ENCODE measurements at places on chromosomes 13 and 19.

DNA sequence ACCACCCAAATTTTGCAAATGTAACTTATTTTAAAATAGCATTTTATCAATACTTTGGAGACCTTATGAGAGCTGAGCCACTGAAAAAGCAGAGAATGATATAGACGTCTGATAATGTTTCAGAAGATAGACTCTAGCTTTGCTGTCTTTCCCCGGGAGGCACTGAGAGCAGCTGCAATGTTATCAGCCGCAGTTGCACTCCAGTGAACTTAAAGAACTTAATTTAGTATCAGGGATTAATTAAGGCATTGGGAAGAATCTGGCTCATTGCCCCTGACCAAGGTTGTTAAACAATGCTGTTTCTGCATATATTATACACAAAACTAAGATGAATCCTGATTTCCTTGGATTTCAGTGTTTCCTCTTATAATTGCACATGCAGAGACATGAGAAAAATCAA lies 75.7 kb upstream of the SGCG start:
- DNase-seq = no peak

DNA sequence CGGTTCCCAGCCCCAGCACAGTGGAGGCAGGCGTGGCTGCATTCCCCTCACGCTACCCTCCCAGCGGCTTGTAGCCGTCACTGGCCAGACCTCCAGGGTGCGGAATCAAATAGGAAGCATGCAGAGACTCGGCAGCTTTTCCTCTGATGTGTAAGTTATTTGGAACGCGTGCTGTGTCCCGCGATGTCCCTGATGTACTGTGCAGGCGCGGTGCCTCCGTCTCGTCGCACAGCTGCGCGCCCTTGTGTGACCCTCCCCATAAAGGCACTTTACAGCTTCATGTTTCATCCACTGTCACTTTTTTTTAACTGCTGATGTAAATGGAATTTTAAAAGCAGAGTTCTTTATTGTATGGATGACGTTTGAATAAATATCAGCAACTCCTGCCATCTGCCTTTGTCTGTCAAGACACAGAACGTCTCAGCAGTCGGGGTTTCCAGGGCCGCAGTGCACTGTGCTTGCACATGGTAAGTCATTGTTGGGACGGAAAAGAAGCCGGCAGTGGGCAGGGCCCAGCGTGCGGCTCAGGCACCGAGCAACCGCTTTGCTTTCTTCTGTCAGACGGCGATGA lies 7.3 kb upstream of the F7 start:
- no peak for DNase-seq

GRCh38 chr13:51246418-51247277 lies 24.4 kb downstream of the FAM124A start:
- no peak for DNase-seq

DNA sequence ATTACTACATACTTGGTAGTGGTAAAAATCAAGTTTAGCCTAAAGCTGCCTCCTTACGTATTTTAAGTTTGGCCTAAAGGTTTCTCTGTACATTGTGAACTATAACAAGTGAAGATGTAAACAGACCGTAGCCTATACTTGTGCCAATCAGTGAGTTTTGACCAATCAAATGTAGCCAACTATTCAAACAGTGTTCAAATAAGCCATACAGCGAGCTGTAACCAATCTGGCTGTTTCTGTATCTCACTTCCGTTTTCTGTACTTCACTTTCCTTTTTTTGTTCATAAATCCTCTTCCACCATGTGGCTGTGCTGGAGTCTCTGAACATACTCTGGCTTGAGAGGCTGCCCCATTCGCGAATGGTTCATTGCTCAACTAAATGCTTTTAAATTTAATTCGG lies 2504.6 kb downstream of the PCDH9 start:
- no peak for DNase-seq

DNA sequence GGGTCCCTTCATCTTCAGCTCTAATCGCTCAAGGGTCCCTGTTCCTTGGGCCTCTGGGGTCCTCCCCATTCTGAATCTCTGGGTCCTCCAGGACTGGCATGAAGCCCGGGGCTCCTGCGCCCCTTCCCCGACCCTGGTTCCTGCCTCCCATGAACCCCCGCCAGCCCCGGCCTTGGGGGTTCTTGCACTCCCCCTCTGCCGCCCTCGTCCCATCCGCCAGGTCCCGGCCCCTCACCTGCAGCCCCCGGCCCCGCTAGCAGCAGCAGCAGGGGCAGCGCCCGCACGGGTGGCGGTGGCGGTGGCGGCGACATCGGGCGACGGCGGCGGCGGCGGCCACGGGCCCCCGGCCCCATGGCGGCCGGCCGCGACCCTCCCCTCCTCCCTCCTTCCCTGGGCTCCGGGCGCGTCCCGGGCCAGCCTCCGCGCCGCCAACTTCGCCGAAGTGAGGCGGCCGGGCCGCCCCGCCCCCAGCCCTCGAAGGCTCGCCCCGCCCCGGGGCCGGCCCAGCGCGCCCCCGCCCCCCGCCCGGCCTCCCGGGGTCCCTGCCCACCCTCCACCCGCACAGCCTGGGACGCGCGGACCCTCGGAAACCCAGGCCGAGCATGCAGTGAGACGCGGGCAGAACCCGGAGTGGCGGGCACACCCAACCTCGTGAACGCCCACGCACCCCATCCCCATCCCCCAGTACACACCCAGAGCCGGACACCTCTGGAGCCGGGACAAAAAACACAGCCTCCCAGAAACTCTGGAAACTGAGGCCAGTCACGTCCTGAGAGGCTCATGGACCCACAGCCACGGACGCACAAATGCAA lies at the start of gene NOTCH3:
Gene NOTCH3, minus strand, starts transcription at position 443 of the 812 bp plus-strand sequence. Its CDS starts 90 bp downstream, at position 353.
- no peak for DNase-seq

DNA sequence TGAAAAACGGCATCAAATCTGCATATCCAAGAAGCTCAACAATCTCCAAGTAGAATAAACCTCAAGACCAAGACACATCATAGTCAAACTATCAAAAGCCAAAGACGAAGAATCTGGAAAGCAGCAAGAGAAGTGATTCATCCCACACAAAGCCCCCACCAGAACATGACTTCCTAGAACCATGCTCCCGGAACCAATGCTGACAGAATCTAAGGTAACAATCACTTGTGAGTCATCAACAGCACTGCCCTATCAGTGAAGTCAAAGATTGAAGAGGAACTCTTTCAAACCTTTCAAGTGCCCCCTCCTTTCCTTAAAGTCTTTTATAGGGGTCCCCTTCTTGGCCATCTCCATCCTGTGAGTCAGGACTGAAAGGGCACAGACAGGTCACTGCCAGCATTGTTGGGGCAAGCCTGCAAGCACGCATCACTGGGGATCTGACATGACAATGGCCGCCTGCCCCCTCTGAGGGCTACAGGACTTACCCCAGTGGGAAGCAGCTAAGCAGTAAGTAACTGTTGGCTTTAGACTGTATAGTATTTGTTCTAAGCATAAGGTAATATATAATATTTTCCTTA lies at the start of gene CCDC70:
Gene CCDC70, plus strand, starts transcription at position 247 of the 578 bp plus-strand sequence. CDS start 3,443 bp downstream, outside the sequence.
- no peak for DNase-seq

DNA sequence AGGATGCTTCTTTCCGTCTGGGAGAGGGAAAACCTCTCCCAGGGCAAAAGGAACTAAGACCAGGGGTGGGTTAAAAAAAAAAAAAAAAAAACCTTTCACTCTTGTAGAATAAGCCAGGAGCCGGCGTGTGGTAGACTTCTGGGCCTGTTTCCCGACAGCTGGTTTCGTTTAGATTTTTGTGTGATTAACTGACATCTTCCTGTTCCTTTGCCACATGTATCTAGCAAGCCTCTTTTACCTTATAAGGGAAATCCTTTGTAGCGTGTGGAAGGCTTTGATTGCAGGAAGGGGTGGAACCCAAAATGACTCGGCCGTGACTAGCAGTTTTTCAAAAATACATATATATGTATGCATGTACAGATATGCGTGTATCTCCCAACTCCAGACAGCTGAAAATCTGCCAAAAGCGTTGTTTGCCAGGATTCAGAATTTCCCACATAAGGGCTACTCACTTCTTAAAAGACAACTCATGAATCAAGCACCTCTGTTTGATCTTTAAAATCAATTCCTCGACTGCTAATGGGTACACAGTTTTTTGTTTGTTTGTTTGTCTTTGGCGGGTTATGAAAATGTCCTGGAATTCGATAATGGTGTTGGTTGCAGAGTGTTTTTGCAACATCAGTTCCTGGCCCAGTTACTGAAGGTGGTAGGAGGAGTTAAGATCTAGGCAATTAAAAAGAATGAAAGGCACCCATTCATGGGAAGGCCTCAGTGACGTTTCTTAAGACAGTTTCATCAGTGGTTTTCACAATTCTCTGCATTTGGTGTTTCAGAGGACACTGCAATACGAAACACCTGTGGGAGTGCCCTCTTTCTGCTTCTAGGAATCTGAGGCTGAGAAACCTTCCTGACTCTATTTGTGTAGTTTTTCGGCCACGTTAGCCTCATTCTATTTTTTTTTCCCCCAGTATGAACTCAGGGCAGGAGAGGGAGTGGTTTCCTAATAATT lies 2.7 kb downstream of the TPM4 start:
- peak; percentile 50 for DNase-seq

DNA sequence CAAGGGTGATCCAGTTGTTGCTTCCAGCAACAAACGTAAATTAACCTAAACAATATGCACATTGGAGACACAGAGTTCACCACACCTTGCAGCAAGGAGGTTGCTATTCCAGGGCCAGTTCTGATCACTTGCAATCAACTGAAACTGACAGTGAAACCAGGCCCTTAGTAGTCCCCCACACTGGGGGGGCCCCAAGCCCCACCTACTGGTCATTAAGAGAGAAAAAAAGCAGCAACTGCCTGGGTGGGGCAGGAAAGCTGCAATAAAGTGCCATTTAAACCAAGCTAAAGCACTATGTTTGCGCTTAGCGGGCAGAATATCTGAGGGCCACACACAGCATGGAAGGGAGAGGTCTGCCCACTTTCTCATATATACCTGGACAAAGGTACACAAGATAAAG lies 51.5 kb downstream of the ATP7B start:
- no peak for DNase-seq

GRCh38 chr13:100483139-100483538 lies 105.5 kb downstream of the GGACT start:
- DNase-seq = no peak

DNA sequence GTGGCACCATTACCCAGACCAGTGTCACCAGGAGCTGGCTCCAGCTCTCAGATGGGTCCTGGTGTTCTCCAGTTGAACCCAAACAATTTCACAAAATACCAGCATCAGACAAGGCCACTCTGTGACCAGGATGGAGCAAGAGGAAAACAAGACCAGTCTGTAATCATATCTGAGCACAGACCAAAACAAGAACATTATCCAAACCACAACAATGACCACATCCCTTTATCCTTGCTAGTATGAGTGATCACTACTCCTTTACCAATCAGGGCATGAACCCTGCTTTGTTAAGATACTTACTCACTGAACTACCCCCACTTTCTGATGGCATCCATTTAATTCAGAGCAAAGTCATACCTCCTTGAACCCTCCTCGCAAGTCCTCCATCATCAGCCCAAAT lies 145.9 kb downstream of the NUFIP1 start:
- DNase-seq = no peak

DNA sequence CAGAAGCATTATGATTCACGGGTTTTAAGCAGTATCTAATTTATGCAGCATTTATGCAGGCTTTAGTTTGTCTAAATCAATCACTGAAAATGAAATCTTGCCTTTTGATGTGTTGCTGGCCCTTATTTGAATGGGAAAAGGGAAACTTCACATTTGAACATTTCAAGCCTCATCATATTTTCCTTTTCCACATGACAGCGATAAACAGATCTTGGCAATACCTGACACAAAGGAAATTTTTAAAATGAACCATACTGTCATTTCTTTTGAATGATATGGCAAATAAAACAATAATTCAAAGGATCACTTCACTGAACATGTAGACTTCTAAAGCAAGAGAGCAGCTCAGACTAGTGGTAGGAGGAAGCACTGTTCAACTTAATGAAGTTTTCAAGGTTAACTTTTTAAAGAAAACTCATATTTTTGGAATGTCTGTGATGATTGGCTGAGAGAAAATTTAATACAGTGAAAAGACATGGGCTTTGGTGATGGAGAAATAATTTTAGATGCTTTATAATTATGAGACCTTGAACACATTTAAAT lies 198.1 kb downstream of the OXGR1 start:
- DNase-seq = no peak

DNA sequence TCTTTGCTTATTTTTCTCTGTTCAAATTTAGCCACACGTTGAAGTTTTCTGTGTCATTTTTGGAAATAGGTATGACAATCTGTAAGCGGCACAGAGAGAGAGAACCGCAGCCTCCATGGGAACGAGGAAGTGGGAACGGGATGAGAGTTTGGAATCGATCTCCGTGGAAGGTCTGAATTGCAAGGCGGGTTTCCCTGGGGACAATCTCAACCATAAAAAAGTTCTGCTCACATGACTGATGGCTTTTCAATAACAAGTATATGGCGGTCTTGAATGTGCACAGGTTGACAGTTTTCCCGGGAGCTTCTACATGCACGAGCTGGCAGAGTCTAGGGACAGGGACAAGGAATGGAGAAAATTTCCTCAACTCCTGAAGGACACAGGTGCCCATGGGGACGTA lies 90.9 kb downstream of the INSR start:
- DNase-seq = no peak

- no peak for DNase-seq
These were observed 526.7 kb downstream of the SUCLA2 start for GRCh38 chr13:47474326-47474725.

DNA sequence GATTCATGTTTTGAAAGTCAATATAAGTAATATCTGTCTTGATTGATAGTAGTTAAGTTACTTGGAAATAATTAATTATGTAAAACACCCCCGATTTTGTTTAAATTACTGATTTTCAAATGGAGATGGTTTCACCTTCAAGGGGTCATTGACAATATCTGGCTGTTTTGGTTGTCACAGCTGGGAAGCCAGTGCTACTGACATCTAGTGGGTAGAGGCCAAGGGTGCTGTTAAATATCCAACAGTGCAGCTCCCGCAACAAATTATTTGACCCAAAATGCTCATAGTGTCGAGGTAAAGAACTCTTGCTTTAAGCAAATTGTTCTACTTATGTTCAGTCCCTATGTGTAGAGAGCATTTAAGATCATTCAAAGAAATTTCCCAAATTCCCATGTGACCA lies 50.6 kb upstream of the PCDH20 start:
- no peak for DNase-seq

DNA sequence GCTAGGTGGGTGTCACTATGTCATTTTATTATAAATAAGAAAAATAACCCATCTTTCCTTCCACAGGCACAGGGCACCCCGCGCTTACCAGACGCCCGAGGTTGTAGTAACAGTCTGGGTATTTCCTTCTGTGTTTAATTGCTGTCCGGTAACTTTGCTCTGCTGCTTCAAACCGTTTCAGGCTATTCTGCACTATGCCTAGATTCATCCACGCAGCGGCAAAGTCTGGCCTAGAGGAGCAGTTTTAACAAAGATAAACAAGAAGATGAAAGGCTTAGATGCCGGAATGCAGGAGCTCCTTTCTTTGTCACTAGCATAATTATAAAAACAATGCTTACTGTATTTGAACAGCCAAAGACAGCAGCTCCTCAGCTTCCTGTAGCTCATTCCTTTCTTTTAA lies 36.9 kb upstream of the GGACT start:
- no peak for DNase-seq

- DNase-seq = peak; percentile 53
These were observed 62.6 kb downstream of the IER2 start for GRCh38 chr19:13212759-13213330.

GRCh38 chr13:97257800-97258799 lies 36.0 kb downstream of the MBNL2 start:
- no peak for DNase-seq

GRCh38 chr13:110985541-110985940 lies 70.7 kb upstream of the ANKRD10 start:
- no peak for DNase-seq

Measured in stimulated activated CD8-positive, alpha-beta memory T cell treated with anti-CD3 and anti-CD28 coated beads, Interleukin-4, amount 100 ng/mL, for 1 hour (primary cell).